Right cardiac atrium (tissue), 5 donors: ENCODE measurements at places on chromosomes 11 and 22. TPM values are rescaled to one million over a fixed set of nuclear protein-coding genes. Genes with fewer than 3 reads are reported as not detected.

GRCh38 chr11:95088946-95089619 lies 563 bp upstream of the ENDOD1 start:
- DNase-seq = peak; percentile 40

MAPK8IP1 gene
- 6.2 TPM for total RNA-seq

- no peak for DNase-seq
Measured at GRCh38 chr11:46984987-46985386, 48.4 kb downstream of the CSTPP1 start.

GRCh38 chr22:35567351-35568141 lies 26.9 kb downstream of the RASD2 start:
- no peak for DNase-seq

EXPH5 gene
- total RNA-seq = 2.4 TPM

GRCh38 chr22:46367707-46368191 lies 32.2 kb downstream of the TRMU start:
- peak; percentile 84 for DNase-seq

- no peak for DNase-seq
Measured at GRCh38 chr11:92967867-92968266, 1.6 kb upstream of the MTNR1B start.

GRCh38 chr22:23714596-23715578 lies 24.1 kb downstream of the RGL4 start:
- no peak for DNase-seq

PRR5L gene
- 5.0 TPM for total RNA-seq

DNA sequence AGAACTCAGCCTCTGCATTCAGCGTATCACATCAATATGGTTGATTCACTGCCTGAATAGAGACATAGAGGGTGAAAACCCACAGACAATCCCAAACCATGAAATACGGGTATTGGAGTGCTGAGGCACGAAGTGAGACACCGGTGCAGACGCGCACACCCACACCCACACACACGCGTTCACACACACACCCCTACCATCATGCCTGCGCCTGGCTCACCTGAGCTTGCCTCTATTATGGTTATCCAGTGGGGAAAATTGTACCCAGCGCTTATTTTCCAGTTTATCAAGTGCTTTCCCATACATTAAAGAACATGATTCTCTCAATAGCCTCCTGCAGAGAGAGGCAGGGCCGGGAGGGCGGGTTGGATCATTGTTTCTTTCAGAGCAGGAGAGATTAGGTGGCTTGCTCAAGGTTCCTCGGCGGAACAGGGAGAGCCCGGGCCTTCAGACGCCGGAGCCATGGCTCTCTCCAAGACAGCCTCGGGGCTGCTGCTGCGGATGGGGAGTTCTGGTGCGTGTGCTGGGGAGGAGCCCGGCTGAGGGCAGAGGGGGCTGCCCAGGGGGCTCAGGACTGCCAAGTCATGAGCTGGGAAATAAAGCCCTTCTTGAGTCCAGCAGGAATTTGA lies 78.9 kb upstream of the THY1 start:
- no peak for DNase-seq

OR52W1 gene
- total RNA-seq = not detected

DNA sequence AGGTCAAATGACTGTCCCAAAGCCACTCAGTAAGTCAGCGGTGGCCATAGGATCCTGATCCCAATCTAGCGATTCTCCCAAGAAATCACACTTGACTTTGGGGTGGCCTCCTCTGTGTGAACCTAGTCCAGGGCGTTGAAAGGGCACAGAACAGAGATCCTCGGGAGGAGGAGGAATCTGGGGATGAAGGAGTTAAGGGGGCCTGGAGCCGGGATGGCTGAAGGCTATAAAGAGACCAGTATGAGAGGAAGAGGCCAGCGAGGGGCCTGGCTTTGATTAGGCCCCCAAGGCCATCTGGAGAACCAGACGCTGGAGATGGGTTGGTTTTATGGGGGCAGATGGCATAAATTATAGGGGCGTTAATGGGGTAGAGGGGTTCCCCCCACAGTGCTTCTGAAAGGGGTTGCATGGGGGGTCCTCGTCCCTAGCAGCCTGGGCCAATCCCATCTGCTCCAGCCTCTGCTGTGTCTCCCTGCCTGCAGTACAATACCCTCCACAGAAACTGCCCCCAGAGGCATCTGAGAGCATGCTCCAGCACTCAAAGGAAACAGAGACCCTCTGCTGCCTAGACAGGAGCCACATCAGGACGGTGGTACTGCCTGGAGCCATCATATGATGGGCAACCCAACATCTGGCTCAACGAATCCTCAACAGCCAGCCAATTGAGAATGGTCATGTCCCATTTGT lies 35.2 kb upstream of the TRIM29 start:
- no peak for DNase-seq

LRRC55 gene
- 0.09 TPM for total RNA-seq

ACAT1 gene
- total RNA-seq = 198 TPM

- peak; percentile 60 for DNase-seq
Measured at GRCh38 chr22:46774253-46774979, 12.0 kb downstream of the TBC1D22A start.

GRCh38 chr11:15101072-15101709 lies 13.5 kb upstream of the INSC start:
- peak; percentile 53 for DNase-seq

- no peak for DNase-seq
Measured at GRCh38 chr11:129636926-129637325, 178.7 kb upstream of the TMEM45B start.

OVCH2 gene
- total RNA-seq = not detected

ENTHD1 gene
- total RNA-seq = not detected

DNA sequence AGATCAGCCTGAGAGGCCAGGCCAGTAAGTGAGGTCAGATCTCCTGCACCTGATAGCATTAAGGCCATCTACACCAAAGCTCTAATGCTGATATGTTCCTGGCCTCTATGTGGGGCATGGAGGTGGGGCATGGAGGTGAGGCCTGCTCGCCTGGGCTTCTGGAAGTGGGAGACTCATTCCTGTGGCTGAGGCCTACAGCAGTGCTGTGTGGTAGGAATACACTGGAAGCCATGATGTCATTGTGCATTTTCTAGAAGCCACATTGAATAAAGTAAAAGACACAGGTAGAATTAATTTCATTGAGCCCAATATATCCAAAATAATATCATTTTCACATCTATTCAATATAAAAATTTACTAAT lies 2.7 kb downstream of the PNPLA3 start:
- no peak for DNase-seq

DNA sequence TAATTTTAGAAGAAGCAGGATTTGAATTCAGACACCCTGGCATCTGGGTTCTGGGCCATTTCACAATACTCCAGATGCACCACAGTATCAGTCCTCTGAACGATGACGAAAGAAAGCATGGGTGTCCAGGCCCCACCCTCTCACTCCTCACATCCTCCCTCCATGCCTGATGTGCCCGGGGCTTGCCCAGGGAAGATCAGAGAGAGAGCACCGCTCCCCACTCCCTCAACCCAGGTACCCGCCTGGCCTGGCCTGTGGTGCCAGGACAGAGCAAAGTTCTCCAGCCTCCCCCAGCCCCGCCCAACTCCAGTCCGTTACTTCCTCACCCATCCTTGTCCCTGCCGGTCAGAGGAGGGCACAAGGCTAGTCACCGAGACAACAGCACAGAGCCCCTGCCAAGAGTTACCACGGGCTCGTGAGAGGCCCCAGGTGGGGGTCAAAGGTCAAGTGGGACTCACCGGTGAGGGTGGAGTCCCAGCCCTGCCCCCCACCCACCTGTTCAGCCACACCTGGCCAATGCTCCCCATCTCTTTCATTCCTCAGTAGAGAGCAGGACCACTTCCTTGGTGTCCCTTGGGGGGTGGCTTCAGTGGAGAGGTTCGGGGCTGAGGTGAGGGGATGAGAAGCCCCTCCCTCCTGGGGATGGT lies 8.1 kb downstream of the BCL9L start:
- DNase-seq = peak; percentile 80

DNA sequence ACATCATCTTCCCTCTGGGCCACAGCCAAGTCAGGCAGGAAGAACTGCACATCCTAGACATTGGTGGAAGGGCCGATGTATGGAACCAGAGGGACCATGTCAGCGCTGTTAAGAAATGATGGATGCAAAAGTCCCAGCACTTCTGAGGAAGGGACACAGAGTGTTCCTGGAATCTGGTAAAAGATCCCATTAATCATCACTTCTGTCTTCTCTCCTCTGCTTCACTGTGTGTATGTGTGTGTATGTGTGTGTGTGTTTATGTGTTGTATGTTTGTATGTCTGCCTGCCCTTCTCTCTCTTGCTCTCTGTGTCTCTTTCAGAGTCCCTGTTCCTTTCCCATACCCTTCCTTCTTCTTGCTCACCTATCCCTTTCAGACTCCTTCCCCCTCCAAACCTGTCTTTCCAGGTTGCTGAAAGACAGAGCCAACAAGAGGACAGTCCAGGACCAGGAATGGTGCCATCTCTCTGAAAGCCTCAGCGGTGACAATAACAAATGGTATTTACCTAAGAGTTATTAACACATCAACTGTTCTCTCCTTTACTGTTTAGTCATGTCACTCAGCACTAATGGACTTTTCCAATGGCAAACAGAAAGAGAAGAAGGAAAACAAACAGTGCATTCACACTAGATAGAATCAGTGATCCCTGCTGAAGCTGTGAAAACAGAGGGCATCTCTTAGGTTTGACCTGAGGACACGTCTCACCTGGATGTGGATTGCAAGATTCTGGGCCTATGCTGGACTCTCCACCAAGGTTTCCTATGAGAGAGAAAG lies 47.1 kb downstream of the EHF start:
- no peak for DNase-seq

GRCh38 chr22:35914665-35915476 lies 113.8 kb downstream of the RBFOX2 start:
- DNase-seq = peak; percentile 36

OR5A1 gene
- not detected for total RNA-seq

C11orf21 gene
- 18.0 TPM for total RNA-seq

DNA sequence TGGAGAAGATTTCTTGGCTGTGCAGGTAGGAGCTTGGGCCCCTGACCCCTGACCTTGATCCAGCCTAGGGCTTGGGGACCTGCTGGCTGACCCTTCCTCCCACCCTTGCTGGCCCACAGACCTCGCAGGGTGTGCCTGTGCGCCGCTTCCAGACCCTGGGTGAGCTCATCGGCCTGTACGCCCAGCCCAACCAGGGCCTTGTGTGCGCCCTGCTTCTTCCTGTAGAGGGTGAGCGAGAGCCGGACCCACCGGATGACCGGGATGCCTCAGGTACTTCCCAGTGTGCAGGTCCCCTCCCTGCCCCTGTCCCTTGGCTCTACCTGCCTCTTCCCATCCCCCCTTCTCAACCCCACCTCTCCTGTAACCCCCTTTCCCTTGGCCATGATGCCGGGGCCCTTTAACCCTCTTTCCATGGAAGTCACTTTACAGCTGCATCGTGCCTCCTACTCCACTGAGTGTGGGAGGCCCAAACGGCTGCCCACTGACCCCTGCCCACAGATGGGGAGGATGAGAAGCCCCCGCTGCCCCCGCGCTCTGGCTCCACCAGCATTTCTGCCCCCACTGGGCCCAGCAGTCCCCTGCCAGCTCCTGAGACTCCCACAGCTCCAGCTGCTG lies 3.8 kb downstream of the INPPL1 start:
- peak; percentile 65 for DNase-seq

- DNase-seq = peak; percentile 86
Measured at GRCh38 chr11:64251016-64251752, at the start of gene PLCB3. Gene PLCB3, plus strand, starts transcription at chr11:64251530. Its CDS starts 120 bp downstream, at chr11:64251650.

TYR gene
- total RNA-seq = not detected

GRCh38 chr11:37595845-37596244 lies 997.8 kb upstream of the RAG2 start:
- DNase-seq = no peak

UCP2 gene
- total RNA-seq = 19.8 TPM

DNA sequence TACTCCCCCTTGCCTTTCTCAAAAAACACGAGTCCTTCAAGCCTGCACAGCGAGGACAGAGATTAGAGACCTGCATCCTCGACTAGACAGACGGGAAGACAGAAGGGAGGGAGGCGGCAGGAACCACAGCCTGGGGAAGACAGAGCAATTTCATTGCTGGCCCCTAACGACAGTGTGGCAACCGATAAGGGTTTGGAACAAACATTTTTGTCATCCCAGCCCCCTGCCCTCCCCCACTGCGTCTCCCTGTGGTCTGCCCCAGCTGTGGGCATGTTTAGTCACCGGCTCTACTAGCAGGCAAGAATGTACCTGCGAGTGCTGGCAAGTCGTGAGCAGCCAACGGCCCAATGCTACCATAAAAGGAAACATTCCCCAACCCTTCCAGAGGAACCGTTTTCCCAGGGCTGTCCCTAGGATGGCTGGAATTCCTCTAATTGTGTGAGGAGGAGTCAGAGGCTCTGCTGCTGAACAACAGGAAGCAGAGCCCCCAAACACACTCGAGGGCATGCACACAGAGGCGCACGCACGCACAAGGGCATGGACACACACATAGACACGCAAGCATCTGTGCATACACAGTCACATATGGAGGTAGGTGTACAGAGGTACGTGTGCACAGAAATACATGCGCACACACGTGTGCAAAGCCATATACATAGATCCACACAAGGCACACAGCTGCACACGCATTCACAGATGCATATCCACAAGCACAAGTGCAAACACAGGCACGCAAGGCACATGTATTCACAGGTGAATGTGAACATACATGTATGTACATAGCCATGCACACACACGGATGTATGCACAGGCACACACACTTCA lies 58.3 kb downstream of the MYH9 start:
- DNase-seq = peak; percentile 65

GRCh38 chr22:42635531-42635930 lies 4.9 kb downstream of the ATP5MGL start:
- peak; percentile 81 for DNase-seq

GRCh38 chr11:85167038-85167437 lies 460.1 kb downstream of the DLG2 start:
- no peak for DNase-seq
